ENCODE measurements at places on chromosomes 1 and 21. TPM values are rescaled to one million over a fixed set of nuclear protein-coding genes. Genes with fewer than 3 reads are reported as not detected.

HPCA gene
- 1.0 TPM for polyA plus RNA-seq

S100A7A gene
- not detected for polyA plus RNA-seq

DNA sequence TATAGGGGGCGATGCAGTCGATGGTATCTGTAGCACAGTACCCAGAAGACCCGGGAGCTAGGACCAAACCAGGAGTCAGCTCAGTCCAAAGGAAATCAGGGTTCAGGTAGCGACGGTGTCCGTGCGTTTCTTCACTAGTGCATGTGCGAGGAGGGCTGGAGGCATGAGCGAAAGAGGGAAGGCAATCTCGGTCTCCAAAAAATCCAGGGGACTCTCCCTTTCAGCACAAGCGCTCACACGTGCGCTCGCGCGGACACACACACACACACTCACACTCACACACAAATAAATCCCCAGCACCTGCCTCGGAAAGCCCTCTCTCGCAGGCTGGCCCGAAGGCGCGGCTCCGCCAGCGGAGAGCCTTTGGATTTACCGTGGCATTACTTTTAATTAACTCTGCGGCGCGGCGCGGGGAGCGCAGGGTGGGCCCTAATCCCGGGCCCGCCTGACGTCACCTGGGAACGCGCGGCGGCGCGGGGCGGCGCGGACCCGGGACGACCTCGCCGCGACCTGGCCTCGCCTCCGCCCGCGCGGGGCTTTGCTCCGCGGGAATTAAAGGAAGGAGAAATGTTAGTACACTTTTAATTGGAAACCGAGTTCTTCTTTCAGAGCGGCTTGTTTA, 121.2 kb downstream of the LMX1A start:
- peak; percentile 16 for DNase-seq

DNA sequence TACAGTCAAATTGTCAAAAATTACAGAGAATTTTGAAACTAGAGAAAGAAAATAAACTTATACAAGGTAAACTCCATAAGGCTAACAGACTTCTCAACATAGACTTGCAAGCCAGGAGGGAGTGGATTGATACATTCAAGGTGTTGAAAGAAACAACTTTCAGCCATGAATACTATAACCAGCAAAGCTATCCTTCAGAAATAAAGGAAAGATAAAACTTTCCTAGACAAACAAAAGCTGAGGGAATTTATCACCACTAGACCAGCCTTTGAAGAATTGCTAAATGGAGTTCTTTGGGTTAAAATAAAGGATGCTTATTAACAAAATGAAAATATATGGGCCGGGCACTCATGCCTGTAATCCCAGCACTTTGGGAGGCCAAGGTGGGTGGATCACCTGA, 52.7 kb downstream of the C1orf185 start:
- no peak for DNase-seq

- no peak for DNase-seq
Measured at GRCh38 chr21:33024201-33025103, 1.3 kb upstream of the OLIG2 start.

GRCh38 chr1:47175227-47175934, 14.5 kb downstream of the PDZK1IP1 start:
- peak; percentile 79 for DNase-seq

DNA sequence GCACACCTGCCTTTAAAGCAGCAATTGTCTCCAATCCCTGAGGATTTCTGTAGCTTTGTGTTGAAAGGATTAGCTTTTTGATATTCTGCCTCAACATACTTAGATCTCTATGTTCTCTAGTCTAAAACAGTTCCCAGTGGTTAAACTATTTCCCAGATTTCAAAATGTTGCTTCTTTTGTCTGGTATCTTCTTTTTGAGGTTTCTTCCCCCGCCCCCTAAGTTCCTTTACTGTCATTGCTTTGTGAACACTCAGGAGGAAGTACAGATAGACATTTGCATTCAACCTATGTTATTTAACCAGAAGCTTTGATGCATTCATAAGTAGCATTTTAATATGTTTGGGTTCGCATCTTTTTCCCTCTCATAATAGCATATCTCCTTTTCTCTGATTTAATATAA, 33.5 kb downstream of the CYYR1 start:
- DNase-seq, result no peak

GRCh38 chr1:43890815-43891214, 42.8 kb upstream of the ARTN start:
- DNase-seq, result no peak

DNA sequence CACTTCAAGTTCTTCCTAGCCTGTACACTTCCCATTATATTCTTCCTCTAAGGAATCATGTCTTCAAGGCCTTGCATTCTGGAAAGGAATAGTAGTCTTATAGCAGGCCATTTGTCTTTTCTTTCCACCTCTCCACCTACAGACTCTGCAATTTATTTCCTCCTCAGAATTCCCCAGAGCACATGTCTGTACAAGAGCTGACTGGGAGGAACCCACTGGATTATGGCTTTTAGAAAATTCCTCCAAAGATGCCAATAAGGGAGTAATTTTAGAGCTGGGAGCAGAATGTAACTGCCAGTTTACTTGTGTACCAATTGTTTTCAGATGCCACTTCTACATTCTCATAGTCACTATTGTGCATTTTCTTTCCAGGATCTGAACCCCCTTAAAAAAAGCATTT, 3.4 kb upstream of the PSMG1 start:
- DNase-seq, result no peak

Data from hepatocyte (in vitro differentiated cells).